Hepatocyte (in vitro differentiated cells): ENCODE measurements at places on chromosomes 6 and 20. TPM values are rescaled to one million over a fixed set of nuclear protein-coding genes. Genes with fewer than 3 reads are reported as not detected.

ZNF334 gene
- 6.3 and 8.8 TPM in 2 replicates for polyA plus RNA-seq

TNXB gene
- polyA plus RNA-seq = 7.3 and 9.2 TPM in 2 replicates

ZNF165 gene
- 4.8 and 5.9 TPM in 2 replicates for polyA plus RNA-seq

MOXD1 gene
- 9.0 and 11.7 TPM in 2 replicates for polyA plus RNA-seq

SLC32A1 gene
- not detected in 2 replicates for polyA plus RNA-seq

GRM1 gene
- polyA plus RNA-seq = 0.22 TPM in 1 of 2 replicates, not detected in the other

ZNF451 gene
- polyA plus RNA-seq = 12.1 and 15.8 TPM in 2 replicates

HCRTR2 gene
- polyA plus RNA-seq = 0.18 and 0.35 TPM in 2 replicates

ADGRB3 gene
- polyA plus RNA-seq = 0.17 and 0.83 TPM in 2 replicates

OR12D3 gene
- not detected in 2 replicates for polyA plus RNA-seq

CCHCR1 gene
- polyA plus RNA-seq = 6.1 and 13.3 TPM in 2 replicates

GCLC gene
- polyA plus RNA-seq = 14.5 and 21.9 TPM in 2 replicates

CTAGE9 gene
- not detected in 2 replicates for polyA plus RNA-seq

DNA sequence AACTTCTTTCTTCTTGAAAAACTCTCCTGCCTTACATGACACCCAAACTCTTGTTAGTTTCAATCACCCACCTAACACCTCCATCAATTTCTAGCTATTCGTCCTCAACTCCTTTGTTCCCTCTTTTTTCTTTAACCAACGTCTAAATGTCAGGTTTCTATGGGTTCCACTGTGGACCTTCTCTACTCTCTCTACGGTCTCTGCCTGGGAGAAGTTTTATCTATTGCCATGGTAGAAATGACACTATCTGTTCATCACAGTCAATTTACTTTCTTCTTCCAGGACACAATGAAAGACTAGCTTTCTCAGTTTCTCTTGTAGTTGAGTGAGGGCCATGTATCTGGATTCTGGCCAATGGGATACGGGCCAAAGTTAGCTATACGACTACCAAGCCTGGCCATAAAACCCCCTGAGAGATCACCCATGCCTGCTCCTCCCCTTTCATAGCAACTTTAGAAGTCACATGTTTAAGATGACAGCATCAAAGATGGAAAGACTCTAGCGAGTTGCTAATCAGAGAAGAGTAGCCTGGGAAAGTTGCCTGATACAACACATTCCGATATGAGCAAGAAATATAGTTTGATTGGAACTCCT lies 17.9 kb downstream of the RNGTT start:
- DNase-seq = no peak

DNA sequence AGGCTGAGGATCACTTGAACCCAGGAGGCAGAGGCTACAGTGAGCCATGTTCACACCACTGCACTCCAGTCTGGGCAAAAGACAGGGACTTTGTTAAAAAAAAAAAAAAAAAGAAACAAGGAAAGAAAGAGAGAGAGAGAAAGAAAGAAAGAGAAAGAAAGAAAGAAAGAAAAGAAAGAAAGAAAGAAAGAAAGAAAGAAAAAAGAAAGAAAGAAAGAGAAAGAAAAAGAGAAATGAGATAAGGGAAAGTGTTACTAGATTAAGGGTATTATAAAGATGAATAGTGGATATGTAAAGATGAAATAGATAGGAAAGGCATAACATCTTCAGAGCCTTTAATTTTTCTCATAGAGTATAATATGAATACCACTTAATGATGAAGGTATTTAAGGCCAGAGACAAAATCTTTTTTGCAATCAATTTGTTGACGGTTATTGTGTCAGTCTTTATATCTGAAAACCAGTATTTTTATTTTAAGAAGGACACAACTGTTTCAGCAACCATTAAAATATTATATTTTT lies 26.6 kb downstream of the ABT1 start:
- no peak for DNase-seq

GRCh38 chr6:27293436-27294098 lies 18.5 kb downstream of the POM121L2 start:
- peak; percentile 63 for DNase-seq

DNA sequence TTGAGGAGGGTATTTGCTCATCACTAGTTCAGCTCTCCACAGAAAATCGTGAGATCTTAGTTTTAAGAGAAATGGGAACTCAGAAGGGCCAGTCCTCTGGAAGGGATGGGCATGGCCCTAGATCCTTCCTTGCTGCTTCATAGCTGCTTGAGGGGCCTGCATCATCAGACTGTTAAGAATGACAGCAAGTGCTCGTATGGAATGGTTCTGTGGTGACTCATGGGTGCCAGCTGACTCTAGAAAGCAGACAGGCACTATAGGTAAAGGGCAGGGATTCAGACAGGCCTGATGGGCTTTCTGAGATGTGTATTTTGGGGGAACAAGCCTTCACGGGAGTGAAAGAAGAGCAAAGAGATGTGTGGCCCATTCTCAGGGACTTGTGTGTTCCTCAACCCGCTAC lies 90.8 kb downstream of the MYLK4 start:
- no peak for DNase-seq

DNA sequence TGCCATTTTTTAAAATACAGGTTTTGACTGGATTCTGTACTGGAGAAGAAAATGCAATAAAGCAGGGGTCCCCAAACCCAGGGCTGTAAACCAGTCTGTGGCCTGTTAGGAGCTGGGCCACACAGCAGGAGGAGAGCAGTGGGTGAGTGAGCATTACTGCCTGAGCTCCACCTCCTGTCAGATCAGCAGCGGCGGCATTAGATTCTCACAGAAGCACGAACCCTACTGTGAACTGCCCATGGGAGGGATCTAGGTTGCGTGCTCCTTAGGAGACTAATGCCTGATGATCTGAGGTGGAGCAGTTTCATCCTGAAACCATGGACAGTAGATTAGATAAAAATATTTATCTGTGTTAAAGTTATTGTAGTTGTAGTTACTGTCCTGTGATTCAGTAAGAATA lies 21.1 kb upstream of the FBXO9 start:
- peak; percentile 50 for DNase-seq

DNA sequence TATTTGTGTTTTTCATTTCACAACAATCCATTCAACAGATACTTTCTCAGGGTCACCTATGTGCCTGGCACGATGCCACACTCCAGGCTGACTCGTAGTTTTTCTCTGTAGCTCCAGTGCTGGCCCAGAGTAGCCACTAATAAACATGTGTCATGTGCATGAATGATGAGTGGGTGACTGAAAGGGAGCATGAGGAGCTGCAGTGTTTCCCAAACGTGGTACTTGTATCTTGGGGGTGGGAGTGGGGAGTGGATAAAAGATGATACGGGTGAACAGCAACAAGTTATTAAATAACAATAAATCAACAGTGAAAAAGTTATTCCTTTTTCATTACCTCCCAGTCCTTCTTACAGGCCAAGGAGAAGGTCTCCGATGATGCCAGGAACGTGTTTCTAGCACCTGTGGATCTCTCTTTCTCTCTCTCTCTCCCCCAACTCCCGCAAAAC lies 17.1 kb downstream of the SRXN1 start:
- DNase-seq = no peak

DNA sequence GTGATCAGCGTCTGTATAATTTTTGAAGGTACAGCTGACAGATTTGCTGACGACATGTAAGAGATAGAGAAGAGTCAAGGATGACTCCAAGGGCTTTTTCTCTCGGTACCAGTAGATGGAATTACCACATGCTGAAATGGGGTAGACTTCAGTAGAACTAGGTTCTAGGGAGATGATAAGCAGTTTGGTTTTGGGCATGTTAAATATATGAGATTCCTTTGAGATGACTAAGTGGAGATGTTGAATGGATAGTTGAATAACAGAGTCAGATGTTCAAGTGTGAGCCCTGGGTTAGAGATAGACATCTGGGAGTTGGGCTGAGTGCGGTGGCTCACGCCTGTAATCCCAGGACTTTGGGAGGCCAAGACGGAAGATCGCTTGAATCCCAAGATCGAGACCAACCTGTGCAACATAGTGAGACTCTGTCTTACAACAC lies 50.0 kb downstream of the PHF20 start:
- DNase-seq = no peak

- peak; percentile 30 for DNase-seq
Measured at GRCh38 chr6:56570413-56571359, 72.0 kb downstream of the DST start.

DNA sequence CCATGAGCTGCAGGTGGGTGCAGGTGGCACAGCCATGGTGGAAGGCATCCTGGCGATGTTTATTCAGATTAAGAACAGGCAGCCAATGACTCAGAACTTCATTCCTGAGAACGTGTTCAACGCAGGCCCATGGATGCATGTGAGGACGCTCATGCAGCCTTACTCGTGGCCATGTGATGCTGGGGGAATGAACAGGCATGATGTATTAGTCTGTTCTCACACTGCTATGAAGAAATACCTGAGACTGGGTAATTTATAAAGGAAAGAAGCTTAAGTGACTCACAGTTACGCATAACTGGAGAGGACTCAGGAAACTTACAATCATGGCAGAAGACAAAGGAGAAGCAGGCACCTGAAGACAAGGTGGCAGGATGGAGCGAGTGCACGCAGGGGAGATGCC lies 146.6 kb downstream of the RNASET2 start:
- DNase-seq = no peak

GRCh38 chr6:44024574-44025219 lies 102.6 kb downstream of the MRPL14 start:
- DNase-seq = no peak

DNA sequence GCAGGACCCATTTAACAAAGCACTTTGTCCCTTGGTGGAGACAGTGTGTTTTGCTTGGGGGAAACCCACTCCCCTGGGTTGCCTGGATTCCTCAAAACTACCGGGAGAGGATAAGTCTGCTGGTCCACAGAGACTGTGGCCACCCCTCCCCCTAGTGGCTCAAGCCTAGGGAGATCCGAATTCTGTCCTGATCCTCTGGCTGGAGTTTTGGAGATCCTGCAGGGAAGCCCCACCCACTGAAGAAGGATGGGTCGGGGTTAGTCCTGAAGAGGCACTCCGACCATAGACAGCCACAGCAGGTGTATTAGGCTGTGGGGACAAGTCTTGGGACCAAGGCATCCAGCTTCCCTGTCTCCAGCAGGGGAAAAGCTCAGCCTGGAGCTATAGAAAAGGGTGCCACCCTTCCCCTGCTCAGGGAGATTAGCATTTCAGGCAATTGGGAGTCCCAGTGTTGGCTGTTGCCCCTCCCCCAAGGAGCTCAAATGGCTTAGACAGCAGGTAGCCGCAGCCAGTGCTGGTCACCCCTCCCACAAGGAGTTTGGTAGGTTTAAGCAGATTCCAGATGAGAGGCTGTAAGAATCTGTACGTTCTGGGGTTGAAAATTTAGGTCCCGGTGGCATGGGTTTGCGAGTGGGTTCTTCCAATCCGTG lies 750.0 kb downstream of the TBC1D32 start:
- DNase-seq = no peak

- DNase-seq = peak; percentile 74
Measured at GRCh38 chr6:25660512-25660911, 8.5 kb downstream of the SCGN start.

- no peak for DNase-seq
Measured at GRCh38 chr6:107787589-107787960, 36.5 kb downstream of the SCML4 start.

GRCh38 chr6:38567436-38567835 lies 72.3 kb downstream of the BTBD9 start:
- DNase-seq = peak; percentile 55

DNA sequence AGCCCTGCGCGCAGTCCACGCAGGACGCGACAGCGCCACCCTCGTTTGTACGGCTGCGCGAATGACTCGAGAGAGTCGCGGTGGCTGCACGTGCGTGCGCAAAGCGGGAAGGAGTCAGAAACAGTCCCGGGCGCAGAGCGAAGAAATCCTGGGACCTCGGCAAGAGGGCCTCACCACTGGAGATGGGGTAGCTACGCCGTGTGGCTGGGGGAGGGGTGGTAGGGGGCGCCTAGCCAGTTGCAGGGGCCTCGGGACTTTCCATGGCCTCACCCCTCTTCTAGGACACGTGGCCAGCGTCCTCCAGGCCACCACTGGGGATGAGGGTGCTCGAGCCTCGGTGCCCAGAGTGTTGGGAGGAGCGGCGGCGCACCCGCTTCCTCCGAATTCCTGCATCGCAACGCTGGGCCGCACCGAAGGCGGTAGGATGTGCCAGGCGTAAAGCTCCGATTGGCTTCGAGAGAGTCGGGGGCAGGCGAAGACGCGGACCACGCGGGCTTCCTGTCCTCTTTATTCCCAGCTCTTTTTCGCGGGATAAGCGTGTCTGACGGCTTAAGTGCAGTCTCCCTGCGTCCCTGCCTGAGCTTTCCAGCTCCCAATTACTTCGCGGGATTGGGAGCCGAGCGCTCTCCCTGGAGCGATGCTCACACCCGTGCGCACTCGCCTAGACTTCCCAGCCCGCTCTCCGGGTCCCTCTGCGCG lies 38.7 kb downstream of the NCR2 start:
- DNase-seq = peak; percentile 22

DNA sequence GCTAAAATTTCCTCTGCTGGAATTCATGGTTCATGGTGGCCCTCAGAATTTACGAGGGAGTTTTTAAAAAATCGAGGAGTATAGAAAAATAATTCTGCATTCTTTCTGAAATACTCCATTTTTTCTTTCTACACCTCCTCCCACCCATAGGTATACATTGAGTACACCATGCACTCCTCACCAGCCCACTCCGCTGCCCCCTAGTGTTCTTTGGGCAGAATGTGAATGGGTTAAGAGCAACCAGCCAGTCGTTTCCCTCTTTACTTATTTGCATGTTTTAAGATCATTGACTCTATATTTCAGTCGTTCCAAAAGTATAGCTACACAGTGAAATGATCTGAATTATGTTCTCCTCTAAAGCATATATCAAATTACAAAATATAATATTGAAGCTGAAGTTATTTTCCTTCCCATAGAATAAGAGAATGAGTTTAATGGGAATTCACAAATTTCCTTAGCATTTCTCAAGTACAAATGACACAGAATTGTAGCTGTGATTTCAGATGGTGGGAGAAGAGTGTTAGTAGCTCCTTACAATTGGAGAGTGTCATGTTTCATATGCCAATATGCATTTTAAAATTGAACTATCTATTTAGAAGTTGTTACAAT lies 977.7 kb upstream of the SLC35B3 start:
- DNase-seq = peak; percentile 51
